Kidney tubule cell (primary cell): ENCODE measurements at places on chromosomes 1 and 21.

DNA sequence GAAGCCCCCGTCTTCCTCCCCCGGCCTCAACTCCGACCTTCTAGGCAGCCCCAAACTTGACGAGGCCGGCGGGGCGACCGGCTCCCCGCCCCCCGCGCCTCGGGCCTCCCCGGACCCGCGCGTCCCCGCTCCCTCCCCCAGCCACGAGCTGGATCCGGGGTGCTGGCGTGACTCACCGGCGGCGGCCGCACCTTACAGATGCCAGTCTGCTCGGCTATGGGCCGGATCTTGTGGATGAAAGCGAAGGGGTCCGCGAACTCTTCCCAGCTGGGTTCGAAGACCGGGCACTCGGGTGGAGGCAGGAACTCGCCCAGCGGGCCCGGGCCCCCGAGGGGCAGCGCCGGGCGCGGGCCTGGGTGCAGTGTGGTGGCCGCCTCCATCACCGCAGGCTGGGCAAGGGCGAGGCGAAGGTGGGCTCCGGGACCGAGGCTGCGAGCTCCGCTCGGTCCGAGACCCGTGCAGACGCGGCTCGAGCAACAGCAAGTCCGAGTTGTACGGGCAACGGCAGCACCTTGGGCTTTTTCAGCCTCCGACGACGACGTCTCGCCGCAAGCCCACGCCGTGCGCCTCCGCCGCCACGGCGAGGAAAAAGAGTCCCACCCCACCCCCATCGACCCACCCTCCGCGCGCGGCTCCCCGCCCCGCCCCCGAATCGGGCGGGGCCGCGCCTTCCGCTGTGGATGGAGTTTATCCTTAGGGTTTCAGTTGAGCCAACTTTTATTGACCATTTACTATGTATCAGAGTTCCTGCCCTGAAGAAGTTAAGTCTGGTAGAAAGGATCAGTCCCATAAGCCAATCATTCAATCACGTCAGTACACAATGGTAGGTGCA, at the start of gene KDM5B:
TSS of gene KDM5B (minus strand) at position 496 of the 832 bp plus-strand sequence. CDS start at position 380, 116 bp downstream.
- peak; percentile 72 for DNase-seq

GRCh38 chr1:229227298-229227919, 43.5 kb upstream of the RAB4A start:
- peak; percentile 68 for DNase-seq

- peak; percentile 13 for DNase-seq
Measured at GRCh38 chr1:223835754-223836153, 10.0 kb downstream of the TP53BP2 start.

DNA sequence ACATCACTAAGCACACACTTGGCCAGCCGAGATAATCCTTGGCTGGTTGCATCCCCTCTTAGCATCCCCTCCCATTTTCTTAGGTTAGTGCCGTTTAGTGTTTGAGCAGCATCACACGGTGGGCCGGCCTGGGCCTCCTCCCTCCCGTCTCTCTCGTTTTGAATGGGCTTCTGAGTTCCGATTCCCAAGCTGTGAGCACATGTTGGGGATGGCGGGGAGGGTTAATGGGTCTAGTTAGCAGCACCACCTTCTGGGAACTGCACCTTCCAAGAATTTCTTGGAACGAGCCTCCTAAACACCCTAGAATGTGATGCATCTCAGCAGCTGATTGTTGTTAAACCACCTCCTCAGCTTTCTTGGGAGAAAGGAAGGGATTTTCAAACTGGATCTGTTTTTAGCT, 73.3 kb downstream of the CNIH3 start:
- DNase-seq, result no peak

DNA sequence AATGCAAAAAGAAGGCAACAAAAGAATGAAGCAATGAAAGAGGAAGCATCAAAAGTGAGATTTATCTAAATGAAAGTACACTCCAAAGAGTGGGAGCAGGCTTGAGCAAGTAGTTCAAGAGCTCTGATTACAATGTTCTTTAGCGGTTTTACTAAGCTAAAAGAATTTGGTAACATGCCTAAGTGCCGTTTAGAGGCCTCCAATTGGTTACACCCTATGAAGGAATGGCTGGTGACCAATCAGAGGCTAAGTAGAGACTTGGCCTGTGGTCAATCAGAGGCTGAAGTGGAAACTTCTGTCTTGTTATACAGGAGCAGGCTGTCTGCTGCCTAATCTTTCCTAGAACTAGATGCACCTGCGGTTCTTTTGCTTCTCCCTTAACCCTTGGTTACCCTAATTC, 59.1 kb downstream of the PTGFR start:
- DNase-seq, result no peak

DNA sequence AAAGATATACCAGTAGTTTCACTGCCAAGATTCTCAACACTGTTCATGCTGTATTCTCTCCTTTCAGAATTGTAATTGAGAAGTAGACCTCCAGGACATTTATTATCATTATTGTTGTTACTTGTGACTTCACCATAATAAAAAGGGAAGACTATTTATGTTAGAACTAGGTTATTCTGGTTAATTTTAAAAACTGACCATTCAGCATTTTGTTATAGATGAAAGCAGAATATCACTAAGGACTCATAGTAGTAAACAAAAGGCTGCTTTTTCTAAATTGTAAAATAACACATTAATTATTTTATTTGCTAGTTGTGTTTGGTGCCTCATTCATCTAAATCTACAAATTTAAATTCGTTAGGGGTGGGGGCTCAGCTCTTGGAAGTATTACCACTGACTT, 210.4 kb downstream of the PATJ start:
- no peak for DNase-seq

- peak; percentile 63 for DNase-seq
Measured at GRCh38 chr1:70504176-70504820, 93.2 kb downstream of the CTH start.

DNA sequence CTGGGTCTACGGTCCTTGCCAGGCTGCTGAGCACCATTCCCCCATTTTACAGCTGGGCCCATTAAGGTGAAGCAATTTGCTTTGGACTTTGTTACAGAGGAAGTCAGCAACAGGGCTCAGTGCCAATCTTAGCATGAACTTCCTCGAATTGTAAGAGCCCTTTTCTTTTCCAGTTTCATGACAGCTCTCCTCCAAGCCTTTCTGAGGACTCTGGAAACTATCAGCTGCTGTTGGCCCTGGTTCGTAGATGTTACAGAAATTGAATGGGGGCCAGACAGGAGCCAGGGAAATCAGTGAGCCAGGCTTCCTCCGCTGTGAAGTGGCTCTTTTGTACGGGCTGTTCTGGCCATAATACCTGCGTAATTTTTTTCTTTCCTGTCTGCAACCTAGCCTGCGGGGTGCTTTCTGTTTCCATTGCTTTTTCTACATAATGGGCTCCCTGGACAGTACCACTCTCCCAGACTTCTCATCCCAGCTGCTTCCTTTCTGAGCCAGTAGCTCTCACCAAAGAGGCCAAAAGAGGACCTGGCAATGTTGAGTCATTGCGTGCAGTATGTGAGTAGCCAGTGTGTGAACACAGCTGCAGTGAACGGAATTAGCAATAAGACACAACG, 386.3 kb downstream of the DISC1 start:
- no peak for DNase-seq

- DNase-seq, result peak; percentile 6
Measured at GRCh38 chr1:82492159-82492558, 691.4 kb downstream of the ADGRL2 start.

DNA sequence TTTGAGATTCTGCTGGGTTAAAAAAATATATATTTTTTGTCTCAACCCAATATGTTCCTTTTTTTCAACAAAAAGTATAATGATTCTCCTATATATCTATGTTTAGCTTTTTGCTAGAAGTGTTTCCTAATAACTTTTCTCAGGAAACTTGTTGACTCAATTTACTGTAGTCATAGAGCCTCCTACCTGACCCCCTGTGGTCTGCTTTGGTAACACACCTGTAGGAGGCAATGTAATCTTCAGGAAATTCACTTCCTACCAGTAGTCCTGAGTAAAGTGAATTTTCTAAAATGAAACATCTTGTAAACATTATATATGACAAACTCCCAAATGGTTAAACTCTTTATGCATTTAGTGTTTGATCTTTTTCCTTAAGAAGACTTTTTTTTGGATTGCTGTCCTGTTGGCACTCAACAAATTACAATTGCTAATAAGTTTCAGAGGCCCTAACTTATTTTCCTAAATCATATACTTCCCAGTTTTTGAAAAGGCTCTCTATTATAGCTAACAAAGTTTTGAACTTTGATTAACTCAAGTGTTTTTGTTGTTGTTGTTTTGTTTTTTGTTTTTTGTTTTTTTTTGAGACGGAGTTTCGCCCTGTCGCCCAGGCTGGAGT, 118.3 kb downstream of the OLFML2B start:
- peak; percentile 42 for DNase-seq

GRCh38 chr1:69747207-69747606, 179.5 kb downstream of the LRRC7 start:
- no peak for DNase-seq

- DNase-seq, result no peak
Measured at GRCh38 chr1:67434491-67434890, 4.3 kb upstream of the SERBP1 start.
